ENCODE measurements at places on chromosomes 6 and 20.

GRCh38 chr6:5541751-5542432 lies 280.6 kb downstream of the FARS2 start:
- no peak for DNase-seq

DNA sequence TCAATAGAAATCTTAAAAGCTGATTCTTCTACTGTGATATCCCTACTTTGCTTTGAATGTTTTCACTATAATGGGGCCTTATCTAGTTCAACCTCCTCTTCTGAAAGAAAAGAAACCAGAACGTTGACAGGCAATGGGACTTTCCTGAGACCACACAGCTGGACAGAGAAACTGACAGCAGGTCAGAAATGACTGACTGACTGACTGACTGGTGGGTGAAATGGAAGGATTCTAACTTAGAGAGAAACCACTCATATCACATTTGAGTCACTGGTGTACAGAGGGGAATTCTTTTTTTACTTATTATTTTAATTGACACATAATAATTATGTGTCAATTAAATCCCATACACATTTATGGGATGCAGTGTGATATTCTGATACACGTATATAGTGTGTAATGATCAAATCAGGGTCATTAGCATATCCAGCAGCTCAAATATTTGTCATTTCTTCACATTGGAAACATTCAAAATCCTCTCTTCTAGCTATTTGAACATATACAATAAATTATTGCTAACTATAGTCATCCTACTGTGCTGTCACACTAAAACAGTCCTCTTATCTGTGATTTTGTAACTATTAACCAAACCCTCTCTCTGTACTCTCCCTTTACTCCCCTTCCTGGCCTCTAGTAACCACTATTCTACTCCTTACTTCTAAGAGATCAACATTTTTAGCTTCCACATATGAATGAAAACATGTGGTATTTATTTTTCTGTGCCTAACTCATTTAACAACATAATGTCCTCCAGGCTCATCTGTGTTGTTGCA lies 64.8 kb upstream of the NRSN1 start:
- DNase-seq = no peak

DNA sequence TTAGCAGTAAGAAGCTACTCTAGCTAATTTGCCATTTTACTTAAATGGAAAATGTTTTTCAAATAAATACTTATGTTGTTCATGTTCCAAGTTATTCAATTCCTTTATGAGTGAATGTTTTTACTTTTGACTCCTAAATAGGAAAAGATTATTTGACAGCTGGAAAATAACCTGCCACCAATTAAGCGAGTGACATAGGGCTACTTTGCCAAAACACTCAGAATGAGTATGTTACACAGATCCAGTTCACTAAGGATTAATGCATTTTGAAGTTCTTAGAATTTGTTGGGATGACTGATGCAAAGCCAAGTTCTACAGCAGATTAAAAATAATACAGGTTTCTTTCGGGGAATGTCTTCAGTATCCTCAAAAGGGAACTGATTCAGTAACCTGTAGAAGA lies 144.4 kb downstream of the ADGRG6 start:
- no peak for DNase-seq

DNA sequence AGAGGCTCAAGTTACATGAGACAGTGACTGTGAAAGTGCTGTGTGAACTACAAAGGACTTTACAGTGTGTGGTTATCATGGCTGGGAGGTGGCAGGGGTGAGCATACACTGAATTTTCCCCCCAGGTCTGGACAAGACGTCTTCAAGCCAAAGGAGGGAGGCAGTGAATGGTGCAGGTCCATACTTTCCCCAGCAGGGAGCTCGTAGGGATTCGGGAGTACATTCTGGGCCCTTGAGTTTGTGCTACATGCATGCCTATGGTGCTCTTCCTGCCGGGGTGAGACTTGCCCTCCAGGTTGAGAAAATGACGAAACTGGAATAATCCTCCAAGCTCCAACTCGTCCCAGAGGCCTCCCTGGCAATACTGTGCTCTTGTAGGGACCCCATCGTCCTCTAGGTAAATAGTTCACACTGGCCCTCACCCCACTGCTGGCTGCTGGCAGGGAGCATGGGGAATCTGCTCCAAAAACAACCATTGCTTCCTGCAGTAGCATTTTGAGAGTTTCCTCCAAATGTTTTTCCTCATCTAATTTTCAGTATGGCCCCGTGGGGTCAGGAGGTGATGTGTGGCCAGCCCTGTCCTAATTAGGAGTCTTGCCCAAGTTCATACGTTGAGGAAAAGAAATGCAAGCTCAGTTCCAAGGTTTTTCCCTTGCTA lies 57.6 kb downstream of the ZNF831 start:
- DNase-seq = no peak

- no peak for DNase-seq
These were observed 46.6 kb downstream of the CLIC5 start for GRCh38 chr6:45969026-45969425.

- no peak for DNase-seq
These were observed 50.0 kb downstream of the STMND1 start for GRCh38 chr6:17151888-17152287.

- DNase-seq = peak; percentile 51
These were observed 57.7 kb upstream of the CD83 start for GRCh38 chr6:14059791-14060436.

GRCh38 chr20:33655164-33655563 lies 7.0 kb upstream of the C20orf144 start:
- DNase-seq = no peak

DNA sequence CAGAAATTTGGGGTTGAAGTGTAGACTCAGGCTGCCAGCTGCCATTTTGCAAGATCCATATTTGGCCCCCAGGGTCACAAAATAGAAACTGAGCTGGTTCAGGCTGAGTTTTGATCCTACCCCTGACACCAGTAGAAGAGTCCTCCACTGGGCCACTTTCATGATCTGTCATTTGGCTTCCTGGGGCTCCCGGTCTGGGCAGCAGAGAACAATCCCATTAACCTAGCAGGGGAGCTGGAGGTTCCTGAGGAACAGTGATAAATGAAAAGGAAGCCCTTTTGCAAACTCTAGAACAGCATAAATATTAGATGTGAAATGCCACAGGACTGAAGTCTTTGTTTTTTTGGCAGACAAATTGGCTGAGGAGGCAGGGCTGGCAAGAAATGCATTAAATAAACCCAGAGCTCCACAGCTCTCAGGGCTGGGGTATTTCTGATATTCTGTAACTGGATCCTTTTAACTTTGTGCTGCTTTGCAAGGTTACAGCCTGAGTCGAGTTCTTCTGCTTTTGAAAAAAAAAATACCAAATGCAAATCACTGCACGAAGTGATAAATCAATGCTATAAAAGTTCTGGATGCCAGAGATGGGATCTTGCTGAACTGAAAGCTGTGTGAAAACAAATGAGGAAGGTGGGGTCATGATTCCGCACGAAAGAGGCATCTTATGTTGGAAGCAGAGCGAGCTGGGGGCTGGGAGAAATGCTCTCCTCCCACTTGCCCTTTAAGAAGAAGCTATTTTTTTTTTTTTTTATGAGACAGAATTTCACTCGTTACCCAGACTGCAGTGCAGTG lies 64.4 kb downstream of the SULF2 start:
- DNase-seq = no peak
